ENCODE measurements at places on chromosomes 5 and 9. TPM values are rescaled to one million over a fixed set of nuclear protein-coding genes. Genes with fewer than 3 reads are reported as not detected.
A peak's percentile ranks its signal among the peaks of the same experiment; 100 is the strongest.

DNA sequence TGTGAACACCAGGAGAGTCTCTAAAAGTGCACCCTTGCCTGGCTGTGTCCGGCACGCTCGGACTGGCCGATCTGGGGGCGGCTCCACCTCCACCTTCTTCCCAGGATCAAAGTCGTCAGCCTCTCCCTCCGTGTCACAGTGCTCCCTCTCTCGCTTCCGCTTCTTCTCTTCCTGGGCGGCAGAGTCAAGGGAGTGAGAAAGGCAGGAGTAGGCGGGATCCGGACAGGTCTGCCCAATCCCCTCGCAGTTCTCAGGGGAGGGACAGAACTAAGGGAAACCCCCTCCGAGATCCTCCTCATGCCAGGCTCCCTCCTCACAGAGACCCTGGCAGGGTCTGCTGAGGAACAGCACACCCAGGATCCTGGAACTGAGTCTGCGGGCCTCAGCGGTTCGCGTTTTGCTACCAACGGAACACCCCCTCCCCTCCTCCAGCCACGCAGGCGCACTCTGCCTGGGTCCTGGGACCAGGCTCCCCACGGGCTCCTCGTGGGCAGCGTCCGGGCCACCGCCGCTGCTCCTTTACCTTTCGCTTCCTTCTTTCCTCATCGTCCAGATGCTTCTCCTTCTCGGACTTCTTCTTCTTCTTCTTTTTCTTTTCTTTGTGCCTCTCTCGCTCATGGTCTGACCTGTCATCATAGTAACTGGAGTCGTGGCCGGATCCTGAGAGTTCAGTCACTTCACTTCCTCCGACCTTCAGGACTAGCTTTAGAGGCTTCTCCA is 1.3 kb downstream of the BRD9 start:
- peak; percentile 11 for DNase-seq

DNA sequence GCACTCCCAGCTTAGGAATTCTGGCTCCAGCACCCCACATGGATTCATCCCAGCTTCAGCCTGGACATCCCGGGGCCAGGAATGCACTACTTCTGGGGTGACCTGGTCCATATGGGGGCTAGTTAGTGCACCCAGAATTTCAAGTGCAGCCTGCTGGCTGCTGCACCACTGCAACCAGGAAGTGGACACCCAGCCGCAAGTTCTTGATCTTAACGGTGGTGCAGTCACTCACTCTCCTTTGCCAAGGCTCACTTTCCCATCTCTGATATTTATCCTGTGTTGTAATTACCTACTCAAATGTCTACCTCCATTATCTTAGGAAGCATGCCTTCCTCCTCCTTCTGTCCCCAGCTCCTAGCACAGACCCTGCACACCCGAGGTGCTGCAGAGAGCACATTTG is 26.2 kb upstream of the RAB14 start:
- no peak for DNase-seq

- no peak for DNase-seq
Observed at GRCh38 chr9:107778661-107779060, 289.1 kb upstream of the KLF4 start.

The DIAPH1 gene
- 30.8 TPM for total RNA-seq

- DNase-seq: no peak
Observed at GRCh38 chr5:8241076-8241475, 372.1 kb downstream of the MTRR start.

GRCh38 chr5:43981556-43981955 is 378.6 kb downstream of the NNT start:
- DNase-seq: peak; percentile 14

The CCNO gene
- total RNA-seq: 0.93 TPM

Data from neural progenitor cell (in vitro differentiated cells).